Posterior cingulate gyrus (tissue), 11 donors: ENCODE measurements at places on chromosomes 13 and 19.

DNA sequence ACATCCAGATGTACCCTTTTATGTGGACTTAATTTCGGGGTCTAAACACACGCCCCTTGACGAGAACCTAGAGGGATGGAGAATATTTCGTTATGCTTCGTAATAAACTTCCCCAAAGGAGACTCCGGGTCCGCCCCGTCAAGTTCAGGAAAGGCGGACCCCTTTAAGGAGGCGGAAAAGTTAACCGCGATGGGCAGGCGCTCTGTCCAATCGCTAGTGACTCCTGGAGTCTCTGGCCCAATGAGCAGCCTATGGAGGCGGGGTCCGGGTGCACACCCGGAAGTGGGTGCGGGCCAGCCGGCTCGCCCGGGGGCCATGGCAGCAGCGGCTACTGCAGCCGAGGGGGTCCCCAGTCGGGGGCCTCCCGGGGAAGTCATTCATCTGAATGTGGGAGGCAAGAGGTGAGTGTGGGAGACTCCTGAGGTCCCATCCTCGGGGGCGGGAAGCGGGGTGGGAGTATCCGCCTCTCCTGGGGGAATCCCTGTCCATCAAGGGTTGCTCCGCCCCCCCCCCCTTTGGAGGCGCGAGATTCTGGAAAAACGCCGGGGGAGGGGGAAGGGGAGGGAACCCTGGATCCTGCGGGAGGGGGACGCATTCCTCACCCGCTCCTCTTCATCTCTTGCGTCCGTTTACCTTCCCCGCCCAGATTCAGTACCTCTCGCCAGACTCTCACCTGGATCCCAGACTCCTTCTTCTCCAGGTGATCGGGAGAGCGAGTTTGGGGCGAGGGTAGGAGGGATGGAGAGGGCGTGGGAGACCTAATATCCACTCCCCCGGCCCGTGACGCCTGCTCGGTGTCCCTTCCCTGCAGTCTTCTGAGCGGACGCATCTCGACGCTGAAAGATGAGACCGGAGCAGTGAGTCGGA is at the start of gene SHKBP1:
TSS of gene SHKBP1 (plus strand) at position 289 of the 867 bp plus-strand sequence. CDS start at position 316, 27 bp downstream.
- peak; percentile 94 for DNase-seq

DNA sequence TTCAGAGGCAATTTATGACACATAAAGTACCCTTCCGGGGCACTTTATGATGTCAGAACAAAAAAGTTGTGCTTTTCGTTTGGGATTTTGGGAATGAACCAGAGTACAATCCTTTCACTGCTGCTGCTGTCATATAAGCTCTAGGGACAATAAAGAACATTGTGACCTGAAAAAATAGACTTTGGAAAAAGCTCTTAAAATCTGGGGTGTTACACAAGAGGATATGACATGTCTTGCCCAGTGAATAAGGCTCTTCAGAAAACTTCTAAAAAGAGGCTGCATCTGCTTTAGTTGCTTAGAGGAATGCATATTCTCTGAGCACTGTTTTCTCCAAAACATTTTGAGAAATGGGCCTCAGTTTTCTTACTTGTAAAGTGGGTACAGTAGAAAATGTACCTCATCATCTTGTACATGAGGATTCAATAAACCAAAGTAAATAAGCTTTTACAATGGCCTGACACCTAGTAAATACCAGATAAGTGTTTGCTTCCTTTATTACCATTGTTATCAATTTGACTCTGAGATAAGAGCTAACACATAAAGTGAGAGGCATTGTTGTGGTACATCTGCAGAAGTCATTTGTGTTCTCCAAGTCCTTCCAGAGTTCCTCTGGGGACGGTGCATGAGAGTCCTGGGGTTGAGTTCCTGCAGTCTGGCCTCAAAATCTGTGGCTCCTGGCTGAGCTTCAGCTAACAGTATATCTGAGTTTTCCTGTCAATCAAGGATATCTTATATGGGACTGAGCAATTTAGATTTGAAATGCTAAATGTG is 67.4 kb upstream of the EDNRB start:
- no peak for DNase-seq

DNA sequence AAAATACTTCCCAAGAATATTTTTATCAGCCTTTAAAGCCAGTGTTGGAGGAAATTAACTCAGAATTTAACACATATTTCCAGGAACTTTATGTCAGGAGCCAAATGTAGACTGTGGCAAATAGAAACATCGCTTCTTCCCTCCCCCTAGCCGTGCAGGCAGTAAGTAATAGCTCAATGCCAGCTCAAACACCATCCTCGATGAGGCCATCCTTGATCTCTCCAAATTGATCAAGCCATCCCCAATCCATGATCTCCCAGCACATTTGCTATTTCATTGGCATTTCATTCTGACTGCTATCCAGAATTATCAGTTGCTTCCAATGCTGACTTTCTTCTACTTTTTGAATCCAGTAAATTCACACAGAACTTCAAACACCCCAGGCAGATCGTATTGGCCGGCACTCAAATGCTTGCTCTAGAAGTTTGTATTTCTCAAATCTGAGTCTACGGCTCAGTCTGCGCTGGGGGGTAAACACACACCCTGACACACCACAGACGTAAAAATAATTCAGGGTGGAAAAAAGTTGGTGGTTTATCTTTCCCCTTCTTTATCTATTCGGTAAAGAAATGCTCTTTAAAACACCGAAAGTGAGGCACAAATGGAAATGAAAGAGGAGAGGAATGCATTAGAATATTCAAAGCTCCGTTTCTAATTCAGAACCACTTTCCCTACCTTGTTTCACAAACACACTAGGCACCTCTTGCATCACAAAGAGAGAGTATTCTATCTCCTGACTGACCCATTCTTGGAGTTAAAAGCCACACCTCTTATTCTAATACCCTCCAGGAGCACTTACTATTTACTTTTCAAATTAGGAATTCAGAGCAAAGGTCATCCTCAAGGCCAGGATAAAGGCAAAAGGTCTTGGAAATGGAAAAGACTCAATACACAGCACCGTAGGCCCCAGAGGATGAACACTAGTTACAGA is 991 bp downstream of the OBI1 start:
- DNase-seq: no peak

DNA sequence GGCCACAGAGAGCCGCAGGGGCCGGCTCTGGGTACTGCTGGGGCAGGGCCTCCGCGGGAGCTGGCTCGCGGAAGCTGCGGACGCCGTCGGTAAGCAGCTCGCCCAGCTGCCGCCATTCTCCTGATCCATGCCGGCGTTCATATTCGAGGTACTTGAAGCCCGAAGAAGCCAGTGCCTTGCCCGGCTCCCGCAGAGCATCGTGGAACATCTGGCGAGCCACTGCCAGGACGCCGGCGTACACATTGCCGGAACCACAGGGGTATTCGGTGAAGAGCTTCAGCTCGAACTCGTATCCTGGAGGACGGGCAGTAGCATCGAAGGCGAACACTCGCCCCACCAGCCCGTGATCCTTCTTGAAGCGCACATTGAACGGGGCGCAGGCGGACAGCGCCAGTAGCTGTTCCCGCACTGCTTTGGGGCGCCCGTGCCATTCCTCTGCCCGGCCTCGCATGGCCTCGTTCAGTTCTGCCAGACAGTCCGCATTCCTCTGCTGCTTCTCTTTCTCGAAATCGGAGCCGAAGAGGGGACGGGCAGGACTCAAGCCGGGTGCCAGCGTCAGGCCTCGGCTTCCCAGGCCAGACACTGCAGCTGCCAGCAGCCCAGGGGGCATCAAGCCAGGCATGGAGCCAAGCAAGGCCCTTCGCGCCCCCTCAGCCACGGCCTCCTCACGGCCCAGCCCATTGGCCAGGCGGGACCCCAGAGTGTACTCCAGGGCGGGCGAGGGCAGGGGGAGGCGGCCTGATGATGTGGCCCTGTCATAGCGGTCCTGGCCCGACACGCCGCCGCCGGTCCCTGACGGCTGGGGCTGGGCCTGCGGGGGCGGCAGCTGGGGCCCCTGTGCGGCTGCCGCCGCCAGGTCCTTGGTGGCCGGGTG is 1.0 kb downstream of the IRF2BP1 start:
- DNase-seq: no peak

DNA sequence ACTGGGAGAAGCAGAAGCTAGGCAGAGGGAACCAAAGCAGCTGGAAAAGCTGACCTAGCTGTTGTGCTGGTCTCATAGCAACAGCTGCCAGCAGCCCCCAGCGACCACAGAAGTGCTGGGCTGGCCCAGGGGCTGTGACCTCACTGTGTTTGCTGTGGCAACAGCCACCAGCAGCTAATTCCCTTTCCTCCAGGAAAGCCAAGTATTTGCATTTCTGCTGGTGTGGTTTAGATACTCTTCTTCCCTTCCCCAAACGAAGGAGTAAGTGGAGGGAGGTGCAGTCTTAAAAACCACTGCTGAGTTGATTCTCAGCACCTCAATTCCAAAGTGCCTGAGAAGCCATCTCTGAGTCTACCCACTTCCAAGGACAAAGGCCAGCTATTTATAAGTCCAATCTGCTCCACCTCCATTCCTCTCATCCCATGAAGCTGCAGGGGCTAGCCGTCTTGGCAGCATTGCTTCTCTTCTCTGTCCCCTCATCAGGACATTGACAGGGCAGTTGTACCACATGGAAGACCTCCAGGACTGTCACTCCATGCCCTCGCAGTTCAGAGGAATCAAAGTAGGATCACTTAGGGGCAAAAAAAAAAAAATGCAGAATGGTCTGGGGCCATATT is 11.5 kb upstream of the CCDC97 start:
- peak; percentile 35 for DNase-seq

DNA sequence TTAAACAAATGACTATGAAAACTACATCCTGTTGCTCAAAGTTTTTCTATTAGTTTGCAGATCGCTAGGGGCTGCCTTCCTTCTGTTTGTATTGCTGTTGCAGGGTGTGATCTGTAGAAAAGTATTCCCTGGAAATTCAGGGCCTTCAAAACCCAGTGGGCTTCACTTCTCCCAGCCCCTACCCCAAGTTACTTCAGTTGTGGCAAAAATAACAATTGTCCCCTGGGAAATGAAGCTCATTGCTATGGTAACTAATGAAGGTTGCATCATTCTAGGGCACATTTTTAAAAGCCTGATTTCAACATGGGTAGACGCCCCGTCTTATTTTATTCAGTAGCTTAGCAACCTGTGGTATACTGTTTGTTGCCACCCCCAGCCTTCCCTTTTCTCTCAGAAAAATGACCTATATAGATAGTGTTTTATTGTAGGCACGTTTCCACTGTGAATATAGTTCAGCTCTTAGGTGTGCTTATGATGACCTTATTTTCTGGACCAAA is 60.9 kb downstream of the WDFY2 start:
- no peak for DNase-seq
